Activated B cell treated with CpG ODN at 0.5 μM for 24 hours (primary cell): ENCODE measurements at places on chromosomes 4 and X. TPM values are rescaled to one million over a fixed set of nuclear protein-coding genes. Genes with fewer than 3 reads are reported as not detected.

GRCh38 chr4:2419814-2420213 is 1.1 kb downstream of the CFAP99 start:
- H3K27ac ChIP-seq, result peak overlapping the region; percentile 90
- H3K4me1 ChIP-seq, result peaks cover 39% of the 10 kb centered on the region
- no peak for DNase-seq

- peaks cover 1% of the 10 kb centered on the region for H3K36me3 ChIP-seq
- H3K27me3 ChIP-seq, result no peaks in the 10 kb centered on the region
- H3K27ac ChIP-seq, result peak overlapping the region; percentile 78
- DNase-seq, result no peak
- peak overlapping the region; percentile 39 for H3K4me3 ChIP-seq
- H3K4me1 ChIP-seq, result peaks cover 86% of the 10 kb centered on the region
Measured at GRCh38 chr4:83212041-83212851, 72.4 kb downstream of the COQ2 start.

The FABP2 gene
- total RNA-seq, result not detected in 2 replicates

DNA sequence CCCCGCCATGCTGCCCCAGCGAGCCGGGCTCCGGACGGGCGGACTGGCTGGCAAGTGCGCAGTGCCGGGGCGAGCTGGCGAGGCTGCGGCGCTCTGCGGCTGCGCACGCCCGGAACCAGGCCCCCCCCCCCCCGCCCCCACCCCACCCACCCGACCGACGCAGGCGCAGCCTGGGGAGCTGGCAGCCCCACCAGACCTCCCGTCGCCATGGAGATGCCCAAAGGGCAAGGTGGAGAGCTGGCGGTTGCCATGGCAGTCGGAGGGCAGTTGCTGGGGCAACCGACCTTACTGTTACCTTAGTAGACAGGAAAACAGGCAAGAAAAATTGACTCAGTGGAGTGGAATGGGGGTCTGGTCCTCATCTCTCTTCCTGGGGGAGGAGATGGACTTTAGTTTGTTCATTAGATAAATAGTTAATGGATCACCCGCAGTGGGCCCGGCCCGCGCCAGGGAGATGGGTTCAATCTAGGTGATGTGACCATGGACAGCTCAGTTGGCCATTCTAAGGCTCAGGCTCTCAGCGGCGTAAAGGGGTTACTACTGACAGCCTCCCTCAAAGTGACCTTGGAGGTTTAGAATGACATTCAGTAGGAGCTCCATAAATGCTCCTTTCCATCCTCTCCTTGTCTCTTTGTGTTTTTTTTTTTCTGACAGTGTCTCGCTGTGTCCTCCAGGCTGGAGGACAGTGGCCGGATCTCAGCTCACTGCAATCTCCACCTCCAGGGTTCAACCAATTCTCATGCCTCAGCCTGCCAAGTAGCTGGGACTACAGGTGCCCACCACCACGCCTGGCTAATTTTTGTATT is at the start of gene PCSK1N:
Gene PCSK1N, minus strand, starts transcription at position 87 of the 806 bp plus-strand sequence. Its CDS starts 78 bp downstream, at position 9.
- H3K36me3 ChIP-seq, result no peaks in the 10 kb centered on the region
- peaks cover 25% of the 10 kb centered on the region for H3K27me3 ChIP-seq
- H3K27ac ChIP-seq, result no peak within 1 kb of the TSS
- DNase-seq, result no peak
- peak within 1 kb of the TSS; percentile 55 for H3K4me3 ChIP-seq
- peaks cover 12% of the 10 kb centered on the region for H3K4me1 ChIP-seq
